ENCODE measurements at places on chromosomes 1 and 21.

- DNase-seq, result no peak
These were observed 37.0 kb downstream of the PKP1 start for GRCh38 chr1:201320168-201320788.

DNA sequence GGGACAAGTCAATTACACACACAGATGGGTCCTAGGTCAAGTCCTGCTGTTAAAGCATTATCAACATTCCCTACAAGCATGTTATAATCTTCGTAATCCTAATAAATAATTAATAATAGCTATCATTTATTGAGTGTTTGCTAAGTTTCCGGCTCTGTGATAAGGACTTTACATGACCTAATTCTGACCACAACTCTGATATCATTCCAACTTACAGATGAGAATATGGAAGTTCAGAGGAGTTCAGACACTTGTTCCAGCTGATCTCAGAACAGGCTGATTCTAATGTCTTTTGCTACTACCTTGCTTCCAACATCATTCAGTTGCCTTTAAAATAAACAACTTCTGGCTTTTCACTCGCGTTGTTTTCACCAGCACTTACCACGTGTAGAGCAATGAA, 770.1 kb upstream of the CXADR start:
- DNase-seq, result no peak

DNA sequence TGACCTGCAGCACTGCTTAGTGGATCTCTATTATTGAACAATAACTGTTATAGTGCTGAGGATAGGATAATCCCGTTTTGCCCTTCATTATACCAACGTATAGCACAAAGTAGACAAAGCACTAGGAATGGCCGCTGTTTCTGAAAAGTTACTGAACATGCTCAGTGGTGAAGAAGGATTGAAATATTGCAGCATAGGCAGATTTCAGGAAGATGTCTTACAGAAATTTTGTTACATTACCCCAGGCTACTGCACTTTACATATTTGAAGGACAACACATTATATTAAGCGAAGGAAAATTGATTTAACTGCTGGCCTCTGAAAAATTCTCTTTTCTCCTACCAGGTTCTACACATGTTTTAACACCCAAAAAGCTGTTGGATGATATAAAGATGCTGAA, 48.5 kb downstream of the AKNAD1 start:
- no peak for DNase-seq

DNA sequence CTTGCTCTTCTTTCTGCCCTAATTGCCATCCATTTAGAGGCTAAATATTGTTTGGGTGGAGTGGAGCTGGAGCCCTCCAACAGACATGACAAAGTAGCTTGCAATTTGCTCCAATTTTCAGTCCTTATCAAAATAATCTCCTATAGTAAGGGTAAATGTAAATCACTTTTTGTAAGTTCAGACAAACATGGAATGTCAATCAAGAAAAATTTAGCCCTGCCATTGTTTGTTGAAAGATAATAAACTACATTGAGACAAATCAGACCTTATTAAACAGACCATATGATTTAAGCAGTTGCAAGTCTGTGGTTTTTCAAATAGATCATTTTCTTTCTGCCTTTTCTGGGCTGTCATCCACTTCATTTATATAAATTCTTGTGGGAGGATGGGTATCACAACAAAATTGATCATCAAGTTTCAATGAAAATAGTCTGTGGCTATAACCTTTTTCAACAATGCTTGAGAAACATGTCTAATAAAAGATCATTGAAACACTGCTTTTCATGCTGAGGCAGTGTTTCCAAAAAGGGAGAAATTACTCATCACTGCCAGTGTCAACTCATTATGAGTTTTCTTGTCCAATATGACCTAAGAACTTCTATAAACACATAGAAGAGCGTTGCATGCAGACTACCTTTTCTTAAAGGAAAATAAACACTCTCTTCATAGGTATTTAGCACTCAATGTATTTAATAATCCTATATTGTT, 1152.0 kb upstream of the B3GALT2 start:
- DNase-seq, result no peak

GRCh38 chr1:246398126-246398813, 108.8 kb downstream of the SMYD3 start:
- no peak for DNase-seq

DNA sequence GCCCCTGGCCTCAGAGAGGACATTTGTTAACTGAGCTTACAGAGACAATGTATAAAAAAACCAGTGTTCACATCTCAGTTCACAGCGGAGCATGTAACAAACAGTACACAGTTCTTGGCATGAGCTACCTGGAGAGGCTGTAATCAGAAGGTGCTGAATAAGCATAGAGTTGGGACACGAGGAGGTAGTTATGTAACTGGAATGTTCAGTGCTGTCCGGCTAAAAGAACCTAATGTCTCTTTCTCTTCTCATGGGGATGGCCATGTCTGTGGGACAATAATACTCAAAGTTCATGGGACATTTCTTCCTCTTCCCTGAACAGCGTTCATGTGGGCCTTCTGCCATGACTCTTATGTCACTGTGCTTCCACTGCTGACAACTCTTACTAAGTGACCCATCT, 17.2 kb upstream of the STX12 start:
- no peak for DNase-seq

GRCh38 chr1:220768126-220768601, 18.5 kb upstream of the MTARC1 start:
- no peak for DNase-seq

GRCh38 chr1:118905196-118905595, 82.9 kb downstream of the TBX15 start:
- no peak for DNase-seq

DNA sequence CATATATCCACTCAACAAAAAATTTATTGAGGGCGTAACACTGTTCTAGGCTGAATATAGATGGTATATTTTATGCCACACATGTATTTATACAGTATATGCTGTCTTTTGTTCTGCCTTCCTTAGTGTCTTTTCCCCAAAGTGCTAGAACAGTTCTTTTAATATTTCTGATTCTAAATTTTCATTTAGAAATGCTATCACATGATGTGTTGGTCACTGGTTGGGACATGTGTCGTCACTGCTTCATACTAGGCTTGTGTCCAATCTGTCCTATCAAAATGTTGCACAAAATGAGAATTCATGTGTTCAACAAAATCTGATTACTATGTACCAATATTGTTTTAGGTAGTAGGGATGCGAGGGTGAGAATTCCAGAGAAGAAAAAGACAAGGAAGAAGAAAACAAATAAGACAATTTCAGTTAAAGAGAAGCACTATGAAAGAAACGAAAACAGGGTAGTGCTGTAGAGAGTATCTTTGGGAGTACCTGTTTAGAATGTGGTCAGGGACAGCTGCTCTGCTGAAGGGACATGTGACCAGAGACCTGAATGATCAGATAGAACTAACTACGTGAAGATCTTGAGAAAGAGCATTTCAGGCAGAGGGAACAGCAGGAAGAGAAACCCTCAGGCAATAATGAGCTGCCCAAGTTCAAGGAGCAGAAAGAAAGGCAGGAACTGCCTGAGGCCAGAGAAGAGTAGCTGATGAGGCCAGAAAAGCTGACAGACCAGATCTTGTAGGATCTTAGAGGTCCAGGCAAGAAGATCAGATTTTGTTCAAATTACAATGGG, 1.3 kb downstream of the KMO start:
- no peak for DNase-seq

- no peak for DNase-seq
These were observed 13.4 kb downstream of the KCNE1 start for GRCh38 chr21:34498623-34499022.

DNA sequence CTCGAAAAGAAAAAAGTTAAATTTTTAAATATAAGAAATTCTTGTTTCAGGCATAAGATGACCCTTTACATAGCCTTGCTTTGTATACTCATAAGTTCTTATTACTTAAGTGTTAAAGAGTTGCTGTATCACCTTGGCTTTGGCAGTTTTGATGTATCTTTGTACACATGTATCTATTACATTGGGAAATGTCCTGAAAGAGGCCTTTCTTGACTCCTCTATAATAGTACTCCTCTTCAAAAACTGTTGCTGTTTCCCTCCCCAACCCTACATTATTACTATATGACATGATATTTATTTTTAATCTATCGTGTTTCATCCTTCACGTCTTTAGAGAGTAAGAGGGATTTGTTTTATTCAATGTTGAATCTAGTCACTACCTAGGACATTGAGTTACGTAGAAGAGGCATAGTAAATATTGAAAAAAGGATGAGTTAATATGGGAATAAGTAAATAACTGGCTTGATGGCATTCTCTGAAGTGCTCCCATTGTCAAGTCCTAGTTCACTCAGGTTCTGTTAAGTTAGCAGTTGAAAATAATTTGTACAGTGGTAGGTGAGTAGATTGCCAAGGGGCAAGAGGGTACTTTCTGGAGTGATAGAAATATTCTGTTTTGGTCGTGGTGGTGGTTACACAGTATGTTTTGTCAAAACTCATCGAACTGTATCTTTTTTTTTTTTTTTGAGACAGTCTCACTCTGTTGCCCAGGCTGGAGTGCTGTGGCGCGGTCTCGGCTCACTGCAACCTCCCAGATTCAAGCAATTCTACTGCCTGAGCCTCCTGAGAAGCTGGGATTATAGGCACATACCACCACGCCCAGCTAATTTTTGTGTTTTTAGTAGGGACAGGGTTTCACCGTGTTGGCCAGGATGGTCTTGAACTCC, 8.2 kb downstream of the THRAP3 start:
- DNase-seq, result no peak

GRCh38 chr21:31115249-31115648, 77.0 kb upstream of the KRTAP19-8 start:
- DNase-seq, result no peak

GRCh38 chr1:3680488-3681230, 28.3 kb downstream of the TP73 start:
- no peak for DNase-seq

- DNase-seq, result no peak
These were observed 2.6 kb upstream of the TAGLN2 start for GRCh38 chr1:159927849-159928431.

GRCh38 chr1:57741521-57741920, 317.7 kb upstream of the DAB1 start:
- no peak for DNase-seq

- DNase-seq, result no peak
These were observed 35.6 kb downstream of the LRRN2 start for GRCh38 chr1:204649721-204650521.

GRCh38 chr1:81174052-81174451, 626.7 kb upstream of the ADGRL2 start:
- DNase-seq, result no peak

DNA sequence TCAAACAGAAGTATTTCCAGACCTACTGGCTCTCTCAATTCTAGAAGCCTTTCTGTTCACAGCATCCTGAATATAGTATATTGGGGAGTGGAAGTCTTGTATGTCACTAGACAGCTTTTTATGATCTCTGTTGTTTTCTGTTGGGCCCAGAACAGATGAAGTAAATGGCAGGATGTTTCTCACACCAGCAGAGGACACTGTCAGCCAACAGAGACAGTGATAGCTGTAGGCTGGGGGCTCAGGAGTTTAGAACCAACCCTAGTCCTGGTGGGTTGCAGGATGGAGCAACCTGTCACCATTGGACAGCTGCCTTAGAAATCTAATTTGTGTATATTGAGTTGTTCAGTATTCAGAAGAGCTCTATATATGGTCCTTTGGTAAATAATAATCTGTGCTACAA, 16.9 kb downstream of the AGO1 start:
- no peak for DNase-seq

DNA sequence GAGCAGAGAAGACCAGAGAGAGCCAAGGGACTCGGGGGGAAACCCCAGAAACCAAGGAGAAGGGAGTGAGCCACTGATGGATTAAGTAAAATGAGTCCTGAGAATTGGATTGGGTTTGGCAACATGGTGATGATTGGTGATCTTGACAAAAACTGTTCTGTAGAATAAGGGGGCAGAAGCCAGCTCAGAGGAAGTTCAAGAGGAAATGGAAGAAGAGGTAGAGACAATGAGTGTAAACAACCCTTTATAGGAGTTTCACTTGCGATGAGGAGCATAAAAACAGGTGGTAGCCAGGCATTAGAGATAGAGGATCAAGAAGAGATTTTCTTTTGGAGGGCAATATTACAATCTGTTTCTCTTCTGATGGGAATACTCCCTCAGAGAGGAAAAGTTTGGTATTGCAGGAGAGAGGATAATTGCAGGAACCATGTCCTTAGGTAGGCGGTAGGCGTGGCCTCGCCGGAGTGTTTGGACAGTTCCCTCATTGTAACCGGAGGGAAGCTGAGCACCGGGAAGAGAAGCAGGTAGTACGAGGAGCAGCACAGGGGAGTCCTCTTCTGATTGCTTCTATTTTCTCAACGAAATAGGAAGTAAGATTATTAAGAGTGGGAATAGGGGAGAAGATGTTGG, 68.4 kb upstream of the TENT5C start:
- DNase-seq, result no peak

- DNase-seq, result no peak
These were observed 277.3 kb downstream of the KAZN start for GRCh38 chr1:14875524-14876509.

DNA sequence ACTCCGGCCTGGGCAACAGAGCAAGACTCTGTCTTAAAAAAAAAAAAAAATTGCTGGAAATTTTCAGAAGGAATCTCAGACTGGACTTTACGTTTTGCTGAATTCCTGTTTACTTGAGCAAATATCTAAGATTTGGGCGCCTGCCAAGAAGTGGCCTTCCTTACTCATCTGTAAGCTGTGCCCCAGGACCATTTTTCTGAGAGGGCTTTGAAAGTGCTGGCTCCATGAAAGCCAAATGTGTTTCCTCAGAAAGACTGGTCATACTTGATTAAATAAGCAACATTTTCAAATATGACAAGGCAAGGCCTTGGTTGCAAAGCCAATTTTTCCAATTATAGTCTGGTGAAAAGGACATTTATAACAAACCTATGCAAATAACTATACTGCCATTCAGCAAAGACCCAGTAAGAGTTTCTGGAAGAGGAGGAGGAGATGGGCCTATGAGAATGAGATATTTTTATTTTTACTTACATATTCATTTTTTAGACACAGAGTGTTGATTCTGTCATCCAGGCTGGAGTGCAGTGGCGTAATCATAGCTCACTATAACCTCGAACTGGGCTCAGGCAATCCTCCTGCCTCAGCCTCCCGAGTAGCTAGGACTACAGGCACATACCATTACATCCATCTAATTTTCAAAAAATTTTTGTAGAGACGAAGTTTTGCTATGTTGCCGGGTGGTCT, 56.3 kb upstream of the HTR1D start:
- DNase-seq, result no peak

DNA sequence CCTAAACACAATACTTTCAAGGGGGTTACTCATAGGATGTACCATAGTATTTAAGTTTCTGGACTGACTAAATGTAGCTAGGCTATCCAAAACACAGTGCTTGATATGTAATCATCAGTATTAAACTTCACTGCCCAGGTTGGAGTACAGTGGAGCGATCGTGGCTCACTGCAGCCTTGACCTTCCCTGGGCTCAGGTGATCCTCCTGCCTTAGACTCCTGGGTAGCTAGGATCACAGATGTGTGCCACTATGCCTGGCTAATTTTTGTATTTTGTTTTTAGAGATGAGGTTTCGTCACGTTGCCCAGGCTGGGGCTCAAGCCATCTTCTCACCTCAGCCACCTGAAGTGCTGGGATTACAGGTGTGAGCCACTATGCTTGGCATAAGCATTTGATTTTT, 10.6 kb downstream of the NASP start:
- no peak for DNase-seq

GRCh38 chr1:77509051-77509492, 173.4 kb downstream of the ZZZ3 start:
- DNase-seq, result no peak

GRCh38 chr1:116748272-116748671, 6.0 kb upstream of the CD2 start:
- no peak for DNase-seq
